ENCODE measurements at places on chromosomes 11 and 22.

DNA sequence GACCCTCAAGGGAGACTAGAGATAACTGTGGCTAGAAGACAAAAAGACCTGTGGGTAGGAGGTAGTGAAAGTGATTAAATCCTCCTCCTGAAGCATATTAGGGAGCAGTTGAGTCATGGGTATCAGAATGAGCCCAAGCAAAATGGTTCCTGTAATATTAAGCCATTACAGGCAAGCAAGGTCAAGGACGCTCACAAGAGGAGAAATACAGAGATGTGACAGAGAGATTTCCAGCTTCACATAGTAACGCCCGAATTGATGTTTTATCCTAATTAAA lies 77.7 kb downstream of the FAM76B start:
- DNase-seq: no peak

DNA sequence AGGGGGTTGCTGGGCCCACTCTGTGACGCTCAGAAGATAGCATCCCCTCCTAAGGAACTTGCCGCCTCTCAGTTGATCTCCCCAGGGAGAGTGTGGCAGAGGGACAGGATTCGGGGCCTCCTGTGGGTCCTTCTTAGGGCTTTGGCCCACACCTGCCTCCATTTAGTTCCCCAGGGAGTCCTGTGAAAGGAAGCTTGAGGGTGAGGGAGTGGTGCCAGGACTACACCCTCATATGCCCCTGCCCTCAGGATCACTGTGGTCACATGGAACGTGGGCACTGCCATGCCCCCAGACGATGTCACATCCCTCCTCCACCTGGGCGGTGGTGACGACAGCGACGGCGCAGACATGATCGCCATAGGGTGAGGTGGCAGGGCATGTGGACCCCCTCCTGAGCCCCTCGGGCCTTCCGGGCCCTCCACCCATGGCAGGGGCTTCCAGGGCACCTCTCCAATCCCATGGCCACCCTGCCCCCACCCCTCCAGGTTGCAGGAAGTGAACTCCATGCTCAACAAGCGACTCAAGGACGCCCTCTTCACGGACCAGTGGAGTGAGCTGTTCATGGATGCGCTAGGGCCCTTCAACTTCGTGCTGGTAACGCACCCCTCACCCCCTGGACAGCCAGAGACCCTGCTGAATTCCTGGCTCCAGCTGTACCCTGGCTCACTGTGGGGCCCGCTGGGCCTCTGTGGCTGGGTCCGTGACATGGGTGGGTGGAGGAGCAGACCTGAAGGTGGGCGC lies 3.5 kb downstream of the INPP5J start:
- no peak for DNase-seq

DNA sequence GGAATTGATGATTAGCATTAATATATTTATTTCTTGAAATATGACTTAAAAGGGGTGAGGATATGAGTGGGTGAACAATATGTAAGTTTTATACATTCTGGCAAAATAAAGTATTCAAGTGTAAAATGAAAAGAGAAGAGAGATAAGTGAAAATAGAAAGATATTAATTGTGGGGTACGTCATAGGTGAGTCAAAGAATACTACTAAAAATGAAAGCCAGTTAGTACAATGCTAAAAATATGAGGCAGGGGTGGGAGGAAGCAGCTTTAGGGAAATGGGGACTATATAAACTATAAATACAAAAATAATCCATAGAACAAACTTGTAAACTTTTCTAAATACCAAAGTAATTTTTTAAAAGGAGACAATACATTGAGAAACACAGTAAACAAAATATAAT lies 661.4 kb downstream of the CNTN5 start:
- no peak for DNase-seq

GRCh38 chr11:12489246-12489772 lies 111.9 kb downstream of the PARVA start:
- no peak for DNase-seq

- DNase-seq: no peak
These were observed 10.8 kb upstream of the MSANTD4 start for GRCh38 chr11:106032861-106033260.

- DNase-seq: no peak
These were observed 44.6 kb downstream of the FAM168A start for GRCh38 chr11:73553266-73553665.

GRCh38 chr11:119828819-119829218 lies 99.8 kb upstream of the NECTIN1 start:
- DNase-seq: no peak

DNA sequence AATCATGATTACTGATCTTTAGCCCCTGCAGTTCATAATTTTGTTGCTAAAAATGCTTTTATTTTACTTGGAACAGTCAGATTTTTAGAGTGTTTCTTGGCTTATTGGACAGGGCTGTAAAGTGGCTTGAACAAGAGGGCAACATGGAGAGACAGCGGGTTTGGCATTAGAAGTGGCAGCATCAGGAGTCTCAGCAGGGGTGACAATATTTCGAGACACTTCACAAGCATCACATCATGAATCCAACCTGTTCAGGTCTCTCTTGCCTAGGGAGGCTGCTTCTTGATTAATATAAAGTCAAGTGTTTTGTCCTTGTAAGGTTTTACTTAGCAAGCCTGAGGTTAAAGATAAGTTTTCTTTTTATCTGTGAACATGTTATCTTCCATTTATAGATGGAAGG lies 2249.5 kb downstream of the LRRC4C start:
- DNase-seq: no peak

GRCh38 chr11:128210148-128210940 lies 377.0 kb downstream of the ETS1 start:
- no peak for DNase-seq

GRCh38 chr11:44147751-44148150 lies 52.3 kb downstream of the EXT2 start:
- no peak for DNase-seq

- DNase-seq: no peak
These were observed 117.6 kb downstream of the ARHGAP8 start for GRCh38 chr22:44870021-44870420.

GRCh38 chr22:37253126-37253660 lies 9.1 kb upstream of the RAC2 start:
- no peak for DNase-seq

GRCh38 chr22:47236161-47236560 lies 473.7 kb downstream of the TBC1D22A start:
- no peak for DNase-seq

GRCh38 chr11:118878163-118878563 lies 5.5 kb upstream of the CXCR5 start:
- no peak for DNase-seq

GRCh38 chr11:104564921-104565582 lies 333.2 kb downstream of the CASP12 start:
- no peak for DNase-seq

GRCh38 chr11:124886476-124886875 lies 11.2 kb downstream of the ROBO4 start:
- no peak for DNase-seq

DNA sequence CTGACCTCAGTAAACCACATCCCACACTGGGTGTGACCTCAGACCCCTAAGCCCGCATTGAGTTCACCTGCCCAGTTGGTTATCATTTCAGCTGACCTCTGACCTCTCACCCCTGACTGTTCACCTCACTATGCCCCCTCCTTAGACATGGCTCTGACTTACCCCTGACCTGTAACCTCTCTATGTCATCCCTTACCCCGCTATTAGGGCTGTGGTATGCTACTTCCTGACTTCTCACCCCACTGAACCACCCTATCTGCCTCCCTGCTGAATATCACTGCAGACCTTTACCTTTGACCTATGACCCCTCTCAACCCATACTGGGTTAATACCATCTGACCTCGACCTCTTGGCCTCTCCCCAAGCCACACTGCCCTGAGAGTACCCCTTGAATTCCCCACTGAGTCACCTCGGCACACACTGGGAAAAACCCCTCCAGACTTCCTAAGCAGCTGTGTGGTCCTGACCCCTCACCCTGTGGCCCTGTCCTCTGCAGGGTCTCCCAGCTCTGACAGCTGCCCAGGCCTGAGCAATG lies 8.3 kb downstream of the PLCB3 start:
- no peak for DNase-seq

DNA sequence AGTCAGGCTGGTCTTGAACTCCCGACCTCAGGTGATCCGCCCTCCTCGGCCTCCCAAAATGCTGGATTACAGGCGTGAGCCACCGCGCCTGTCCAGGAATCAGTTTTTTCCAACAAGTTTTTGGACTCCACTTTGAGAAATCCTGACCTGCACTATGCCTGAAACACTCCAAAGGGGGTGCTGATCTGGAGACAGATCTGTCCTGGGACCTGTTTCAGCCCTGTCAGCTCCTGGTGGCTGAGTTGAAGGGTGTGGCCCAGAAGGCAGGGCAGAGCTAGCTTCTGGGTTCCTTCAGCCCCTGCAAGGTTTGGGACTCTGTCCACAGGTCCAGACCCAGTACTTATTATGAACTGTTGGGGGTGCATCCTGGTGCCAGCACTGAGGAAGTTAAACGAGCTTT lies 1.2 kb downstream of the DNAJC4 start:
- DNase-seq: no peak

DNA sequence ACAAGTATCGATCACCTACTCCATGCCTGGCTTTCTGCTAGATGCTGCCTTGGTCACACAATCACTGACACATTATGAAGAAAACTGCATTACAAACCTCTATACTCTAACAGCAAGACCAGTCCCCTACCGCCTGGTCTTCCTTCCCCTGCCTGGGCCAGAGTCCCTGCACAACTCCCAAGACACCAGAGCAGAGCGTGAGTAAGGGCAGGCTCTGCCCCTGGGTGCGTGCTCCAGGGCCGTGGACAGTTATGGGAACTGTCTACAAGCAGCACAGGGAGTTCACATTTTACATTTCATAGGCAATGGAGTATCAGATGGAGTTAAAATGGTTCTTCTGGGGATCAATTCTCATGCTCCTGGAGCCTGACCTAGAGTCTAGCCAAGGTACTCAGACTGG lies 6.5 kb downstream of the FZD4 start:
- no peak for DNase-seq

DNA sequence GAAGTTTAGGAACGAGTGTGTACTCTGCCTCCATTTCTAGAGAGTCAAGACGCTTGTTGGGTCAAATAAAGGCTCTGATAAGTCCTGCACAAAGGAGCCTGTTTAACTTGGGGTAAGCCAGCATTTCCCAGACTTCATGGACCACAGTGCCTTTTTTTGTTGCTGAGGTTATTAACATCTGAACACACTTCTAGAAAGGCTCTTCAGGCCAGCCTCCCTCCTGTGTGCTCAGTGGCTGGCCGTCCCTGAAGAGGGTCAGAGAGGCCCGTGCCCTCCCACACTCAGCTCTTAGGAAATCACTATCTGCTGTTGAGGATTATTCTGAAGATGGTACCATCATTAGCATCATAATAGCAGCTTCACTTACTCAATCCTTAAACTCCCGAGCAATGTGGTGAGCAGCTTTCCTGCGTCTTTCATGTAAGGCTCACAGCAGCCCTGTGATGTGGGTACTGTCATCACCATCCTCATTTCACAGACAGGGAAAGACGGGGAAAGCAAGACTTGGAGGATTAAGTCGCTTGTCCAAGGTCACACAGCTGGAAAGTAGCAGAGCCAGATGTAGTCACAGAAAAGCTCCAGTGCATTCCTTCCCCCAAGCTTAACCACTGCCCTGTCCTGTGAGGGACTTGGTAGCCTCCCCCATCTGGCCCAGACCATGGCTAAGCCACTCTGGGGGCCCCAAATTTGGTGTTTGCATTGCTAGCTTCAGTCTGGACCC lies 71.3 kb downstream of the TSPAN18 start:
- DNase-seq: no peak

- DNase-seq: no peak
These were observed 248.8 kb downstream of the RAB38 start for GRCh38 chr11:87926250-87926970.

DNA sequence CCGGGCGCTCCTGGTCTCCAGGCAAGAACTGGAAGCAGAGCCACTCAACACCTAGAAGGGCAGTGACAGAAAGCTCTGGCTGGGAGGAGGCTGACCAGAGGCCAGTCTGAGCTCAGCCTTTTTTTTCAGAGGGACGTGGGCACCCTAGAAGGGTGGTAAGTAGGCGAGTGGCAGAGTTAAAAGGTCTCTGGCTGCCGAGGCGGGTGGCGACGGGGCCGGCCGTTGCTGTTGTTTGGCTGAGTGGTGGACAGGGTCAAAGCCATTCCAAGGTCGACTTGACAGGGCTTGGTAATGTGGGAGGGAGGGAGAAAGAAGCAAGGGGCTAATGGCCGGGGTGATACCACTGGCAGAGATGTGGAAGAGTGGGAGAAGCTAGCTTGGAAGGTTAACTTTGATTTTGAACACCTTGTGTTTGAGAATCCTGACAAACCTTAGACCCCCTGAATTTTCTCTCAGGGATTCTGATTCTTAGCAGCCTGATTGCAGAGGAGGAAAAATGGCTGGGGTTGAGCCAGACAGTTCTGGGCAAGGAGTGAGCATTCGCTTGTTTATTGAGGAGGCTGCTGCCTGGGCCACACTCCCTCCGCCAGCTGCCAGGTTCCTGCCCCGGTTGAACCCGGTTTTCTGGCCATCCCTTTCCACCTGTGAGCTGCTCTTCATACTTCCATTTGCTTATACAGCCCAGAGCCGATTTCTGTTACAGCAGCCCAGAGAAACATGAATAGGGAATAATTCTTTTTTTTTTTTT lies 868 bp upstream of the SYCE3 start:
- no peak for DNase-seq

- no peak for DNase-seq
These were observed 8.4 kb downstream of the DAGLA start for GRCh38 chr11:61688365-61689163.

GRCh38 chr22:45127866-45128265 lies 35.9 kb upstream of the NUP50 start:
- DNase-seq: no peak

- DNase-seq: no peak
These were observed 7.0 kb downstream of the PDXP start for GRCh38 chr22:37665487-37665886.

DNA sequence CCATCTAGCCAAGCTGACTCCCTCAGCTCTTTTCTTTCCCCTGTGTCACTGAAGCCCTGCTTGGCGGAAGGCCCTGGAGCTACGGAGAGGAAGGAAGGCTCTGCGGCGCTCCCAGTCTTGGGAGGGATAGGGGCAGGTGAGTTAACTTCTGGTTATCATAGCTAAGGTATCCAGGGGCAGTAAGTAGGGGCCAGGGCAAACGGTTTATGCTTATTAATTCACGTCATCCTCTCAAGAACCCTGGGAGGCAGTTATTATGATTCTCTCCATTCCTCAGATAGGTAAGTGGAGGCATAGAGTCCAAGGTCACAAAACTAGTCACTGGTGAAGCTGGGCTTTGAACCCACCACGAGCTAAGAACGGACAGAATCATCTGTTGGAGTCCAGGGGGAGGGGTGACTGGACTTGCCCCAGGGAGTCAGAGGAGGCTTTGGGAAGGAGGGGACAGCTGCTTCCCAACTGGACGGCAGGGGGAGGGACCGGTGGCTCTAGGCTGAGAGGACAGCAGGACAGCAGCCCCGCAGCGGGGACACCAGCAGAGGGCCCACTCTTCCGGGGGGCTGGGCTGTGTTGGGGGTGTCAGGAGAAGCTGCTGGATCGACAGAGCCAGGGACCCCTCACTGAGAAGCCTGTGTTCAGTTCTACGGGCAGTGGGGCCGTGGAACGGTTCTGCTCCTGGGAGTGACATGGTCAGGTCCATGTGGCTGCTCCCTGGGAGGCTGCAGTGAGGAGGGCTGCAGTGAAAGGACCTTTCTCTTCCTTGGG lies 3.5 kb downstream of the BAIAP2L2 start:
- no peak for DNase-seq

All from CD4-positive, alpha-beta T cell (primary cell).